ENCODE measurements at places on chromosomes 1 and 21.
A peak's percentile ranks its signal among the peaks of the same experiment; 100 is the strongest.

DNA sequence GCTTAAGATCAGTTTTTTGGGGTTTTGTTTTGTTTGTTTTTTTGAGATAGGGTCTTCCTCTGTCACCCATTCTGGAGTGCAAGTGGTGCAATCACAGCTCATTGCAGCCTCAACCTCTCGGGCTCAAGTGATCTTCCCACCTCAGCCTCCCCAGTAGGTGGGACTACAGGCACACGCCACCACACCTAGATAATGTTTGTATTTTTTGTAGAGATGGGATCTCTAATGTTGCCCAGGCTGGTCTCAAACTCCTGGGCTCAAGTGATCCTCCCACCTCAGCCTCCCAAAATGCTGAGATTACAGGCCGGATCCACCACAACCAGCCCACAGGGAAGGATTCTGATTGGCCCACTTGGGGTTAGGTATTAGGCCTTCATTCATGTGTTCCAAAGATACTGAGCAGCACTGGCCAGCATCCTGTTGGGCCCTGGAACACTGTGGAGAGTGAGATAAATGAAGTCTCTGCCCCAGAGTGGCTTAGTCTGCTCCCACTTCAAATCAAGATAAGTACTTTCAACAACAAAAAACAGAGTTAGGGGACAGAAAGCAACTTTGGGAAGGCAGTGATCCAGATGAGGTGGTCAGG is 54.7 kb downstream of the PTP4A2 start:
- no peak for DNase-seq

- DNase-seq: no peak
Observed at GRCh38 chr1:54774820-54775498, 10.6 kb upstream of the PARS2 start.

DNA sequence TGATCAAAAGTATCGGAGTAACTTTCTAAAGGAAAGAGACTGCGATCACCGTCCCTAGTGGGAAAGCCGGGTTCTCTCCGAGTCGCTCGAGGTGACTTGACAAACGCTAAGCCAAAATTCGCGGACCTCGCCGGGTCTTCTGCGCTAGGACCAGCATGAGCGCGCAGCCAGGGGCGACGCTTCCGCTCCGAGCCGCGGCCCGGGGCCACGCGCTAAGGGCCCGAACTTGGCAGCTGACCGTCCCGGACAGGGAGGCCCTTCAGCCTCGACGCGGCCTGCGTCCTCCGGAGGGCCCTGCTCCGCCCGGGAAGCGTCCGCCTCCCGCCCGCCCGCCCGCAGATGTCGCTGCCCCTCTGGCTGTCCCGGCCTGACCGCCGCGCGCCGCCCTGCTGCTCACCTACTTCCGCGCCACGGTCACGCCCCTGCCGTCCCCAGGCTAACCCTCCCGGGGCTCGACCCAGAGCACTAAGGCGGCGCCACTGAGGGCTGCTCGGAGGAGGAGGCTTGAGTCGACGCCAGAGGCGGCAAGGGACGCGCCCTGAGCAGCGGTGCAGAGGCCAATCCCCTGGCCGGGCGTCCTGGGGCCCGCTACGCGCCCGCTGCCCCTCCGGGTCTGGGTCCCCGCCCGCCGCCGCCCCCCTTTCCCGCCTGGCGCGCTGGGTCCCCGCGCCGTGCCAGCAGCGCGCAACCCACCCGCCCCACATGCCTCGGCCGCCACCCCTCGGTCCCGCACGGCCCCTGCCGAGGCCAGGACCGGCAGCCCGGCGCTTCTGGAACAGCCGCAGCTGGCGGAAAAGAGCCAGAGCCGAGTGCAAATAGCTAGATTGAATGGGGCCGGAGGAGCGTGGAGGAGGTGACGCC is 896 bp upstream of the DUSP10 start:
- peak; percentile 69 for DNase-seq

GRCh38 chr1:26535201-26535600 is 5.6 kb downstream of the RPS6KA1 start:
- DNase-seq: no peak

DNA sequence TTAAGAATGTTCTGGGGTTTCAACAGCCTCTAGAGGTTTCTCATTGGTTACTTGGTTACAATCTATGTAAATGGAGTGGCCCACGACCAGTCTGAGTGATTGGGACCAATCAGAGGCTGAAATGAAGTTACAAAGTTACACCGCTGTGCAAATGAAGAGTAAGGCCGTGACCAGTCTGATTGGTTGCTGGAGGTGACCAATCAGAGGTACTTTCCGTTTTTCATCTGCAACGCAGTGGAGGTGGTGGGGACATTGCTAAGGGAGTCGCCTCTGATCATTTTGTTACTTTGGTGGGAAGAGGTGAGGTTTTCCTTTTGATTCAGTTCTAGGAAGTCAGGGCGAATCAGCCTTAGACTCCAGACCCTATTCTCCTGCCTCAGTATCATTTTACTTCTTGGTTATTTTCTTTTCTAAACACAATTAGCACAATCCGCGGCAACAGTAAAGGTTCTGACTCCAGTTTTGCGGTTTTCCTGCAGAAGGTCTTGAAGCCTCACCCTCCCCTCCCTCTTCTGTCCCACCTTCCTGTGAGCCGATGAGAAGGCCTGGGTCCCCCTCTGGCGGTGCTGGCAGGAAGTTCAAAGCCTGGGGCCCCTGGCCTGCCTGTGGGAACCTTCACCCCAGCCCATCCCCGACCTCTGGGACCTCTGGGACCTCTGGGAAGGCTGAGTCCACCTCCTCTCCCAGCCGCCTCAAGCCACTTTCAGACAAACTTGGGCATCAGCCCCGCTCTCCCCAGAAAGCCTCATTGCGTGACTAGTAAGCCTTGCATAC is 38.7 kb upstream of the TTC34 start:
- peak; percentile 42 for DNase-seq

Data from T-cell (primary cell).